ENCODE measurements at places on chromosomes 11 and 22. TPM values are rescaled to one million over a fixed set of nuclear protein-coding genes. Genes with fewer than 3 reads are reported as not detected.
A peak's percentile ranks its signal among the peaks of the same experiment; 100 is the strongest.

DNA sequence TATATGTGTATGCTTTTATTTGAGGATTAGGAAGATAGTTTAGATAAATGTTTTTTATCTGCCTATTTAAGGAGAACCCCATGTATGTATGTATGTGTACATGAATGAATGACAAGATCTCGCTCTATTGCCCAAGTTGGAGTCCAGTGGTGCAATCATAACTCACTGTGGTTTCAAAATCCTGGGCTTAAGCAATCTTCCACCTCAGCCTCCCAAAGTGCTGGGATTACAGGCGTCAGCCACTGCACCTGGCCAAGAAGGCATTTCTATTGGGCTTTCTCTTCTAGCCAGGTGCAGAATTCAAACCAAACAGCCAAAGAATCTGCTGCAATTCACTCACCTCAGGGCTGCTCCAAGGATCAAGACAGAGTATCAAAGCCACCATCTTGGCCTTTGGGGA lies 25.5 kb upstream of the DGKZ start:
- no peak overlapping the region for H3K4me3 ChIP-seq
- no peaks in the 10 kb centered on the region for H3K27me3 ChIP-seq
- H3K36me3 ChIP-seq, result no peaks in the 10 kb centered on the region
- H3K27ac ChIP-seq, result no peak overlapping the region
- peaks cover 16% of the 10 kb centered on the region for H3K4me1 ChIP-seq

DNA sequence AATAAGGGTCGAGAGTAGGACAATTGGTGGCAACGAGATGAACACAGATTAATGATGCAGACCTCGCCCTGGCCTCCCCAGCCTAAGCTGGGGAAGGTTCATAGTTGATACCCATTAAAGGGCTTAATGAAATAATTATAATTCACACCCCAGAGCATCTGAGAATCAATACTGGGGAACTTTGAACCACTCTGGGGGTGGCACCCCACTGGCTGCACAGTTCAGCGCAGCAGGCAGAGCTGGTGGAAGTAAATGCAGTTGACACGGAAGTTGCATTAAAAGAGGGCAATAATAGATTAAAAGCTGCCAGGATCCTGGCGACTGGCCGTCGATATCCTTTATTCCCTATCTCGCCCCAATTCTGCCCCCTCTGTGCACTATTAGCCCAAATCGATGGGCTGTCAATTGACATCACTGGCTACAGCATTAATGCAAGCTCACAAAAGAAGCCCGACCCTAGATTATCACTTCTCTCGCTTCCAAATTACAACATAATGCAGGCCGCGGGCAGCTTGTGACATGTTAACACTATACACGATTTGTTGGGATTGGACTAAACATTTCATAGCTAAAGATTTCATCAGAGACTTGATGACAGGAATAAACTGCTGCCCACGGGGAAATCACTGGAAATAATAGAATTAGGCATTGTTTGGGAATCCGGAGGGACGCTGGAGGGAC lies 14.5 kb downstream of the HSPA8 start:
- DNase-seq, result no peak
- no peaks in the 10 kb centered on the region for H3K27me3 ChIP-seq
- H3K36me3 ChIP-seq, result peaks cover 2% of the 10 kb centered on the region
- no peaks in the 10 kb centered on the region for H3K4me1 ChIP-seq

The LSP1 gene
- total RNA-seq, result 179 TPM

- no peaks in the 10 kb centered on the region for H3K36me3 ChIP-seq
- no peak overlapping the region for H3K27ac ChIP-seq
- H3K4me3 ChIP-seq, result no peak overlapping the region
- no peaks in the 10 kb centered on the region for H3K27me3 ChIP-seq
Observed at GRCh38 chr11:35917676-35918075, 26.2 kb upstream of the LDLRAD3 start.

DNA sequence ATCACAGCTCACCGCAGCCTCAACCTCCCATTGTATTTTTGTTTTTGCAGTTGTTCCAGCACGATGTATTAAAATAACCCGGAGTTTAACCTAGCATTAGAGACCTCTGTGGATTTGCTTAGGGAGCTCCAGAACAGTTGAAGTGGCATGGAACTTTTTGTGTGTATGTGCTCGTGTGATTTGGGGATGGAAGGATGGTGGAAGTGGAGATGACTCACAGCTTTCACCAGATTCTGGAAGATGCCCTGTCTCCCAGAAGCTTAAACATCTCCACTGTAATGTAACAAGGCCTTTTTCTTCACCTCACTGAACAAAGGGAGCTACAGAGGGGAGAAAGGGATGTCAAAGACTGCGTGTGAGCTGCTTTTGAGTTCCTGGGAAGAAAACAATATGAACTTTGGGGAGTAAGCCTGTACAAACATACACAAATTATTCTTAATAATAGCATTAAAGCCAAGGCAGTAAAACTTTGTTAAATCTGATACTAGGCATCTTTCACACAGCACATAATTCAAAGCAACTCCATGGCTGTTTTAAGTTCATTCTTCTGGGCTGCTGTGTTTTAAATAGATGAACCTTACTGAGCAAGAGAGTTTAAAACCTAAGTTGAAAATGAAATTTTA lies 226.4 kb downstream of the ADAMTS15 start:
- H3K36me3 ChIP-seq, result no peaks in the 10 kb centered on the region
- H3K4me3 ChIP-seq, result no peak overlapping the region

GRCh38 chr11:109747839-109748238 lies 325.8 kb downstream of the C11orf87 start:
- no peaks in the 10 kb centered on the region for H3K36me3 ChIP-seq
- H3K27ac ChIP-seq, result no peak overlapping the region
- H3K27me3 ChIP-seq, result no peaks in the 10 kb centered on the region
- no peak overlapping the region for H3K4me3 ChIP-seq
- DNase-seq, result no peak
- H3K4me1 ChIP-seq, result no peaks in the 10 kb centered on the region

The RIMBP3B gene
- 0.85 TPM for total RNA-seq

GRCh38 chr11:71489311-71490043 lies 36.5 kb downstream of the NADSYN1 start:
- peaks cover 3% of the 10 kb centered on the region for H3K4me1 ChIP-seq
- no peaks in the 10 kb centered on the region for H3K27me3 ChIP-seq
- DNase-seq, result no peak
- no peak overlapping the region for H3K4me3 ChIP-seq

DNA sequence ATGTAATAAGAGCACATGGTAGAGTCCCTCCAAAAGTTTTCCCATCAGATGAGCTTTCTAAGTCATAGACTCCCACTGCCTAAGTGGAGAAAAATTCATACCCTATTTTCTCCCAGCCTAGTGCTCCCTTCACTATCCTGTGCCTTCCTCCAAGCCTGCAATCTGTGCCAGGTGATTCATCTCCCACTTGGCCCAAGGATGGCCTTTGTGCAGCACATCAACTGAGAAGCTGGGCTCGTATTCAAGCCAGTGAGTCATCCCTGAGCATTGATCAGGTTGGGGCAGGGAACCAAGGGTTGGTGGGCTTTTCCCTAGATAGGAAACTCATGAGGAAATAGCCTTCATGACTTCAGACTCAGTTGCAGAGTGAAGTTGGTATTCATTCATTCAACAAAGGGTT lies 64.6 kb downstream of the PANX1 start:
- H3K4me1 ChIP-seq, result no peaks in the 10 kb centered on the region
- H3K36me3 ChIP-seq, result no peaks in the 10 kb centered on the region
- no peak overlapping the region for H3K27ac ChIP-seq
- no peaks in the 10 kb centered on the region for H3K27me3 ChIP-seq
- H3K4me3 ChIP-seq, result no peak overlapping the region
- no peak for DNase-seq

DNA sequence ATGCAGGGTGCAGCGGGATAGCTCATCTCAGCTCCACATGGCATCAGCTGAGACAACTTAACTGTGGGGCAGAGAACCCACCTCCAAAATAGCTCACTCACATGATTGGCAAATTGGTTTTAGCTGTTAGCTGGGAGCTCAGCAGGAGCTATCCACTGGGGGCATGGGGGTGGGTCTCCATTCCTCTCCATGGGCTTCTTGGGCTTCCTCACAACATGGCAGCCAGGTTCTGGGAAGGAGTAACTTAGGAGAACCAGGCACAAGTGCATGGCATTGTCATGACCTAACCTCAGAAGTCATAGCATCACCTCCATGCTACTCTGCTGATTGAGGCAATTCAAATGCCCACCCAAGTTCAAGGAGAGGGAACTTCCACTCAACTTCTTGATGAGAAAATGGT lies 85.5 kb downstream of the MN1 start:
- no peak overlapping the region for H3K4me3 ChIP-seq
- no peak for DNase-seq
- no peaks in the 10 kb centered on the region for H3K27me3 ChIP-seq
- H3K27ac ChIP-seq, result no peak overlapping the region
- H3K4me1 ChIP-seq, result peaks cover 9% of the 10 kb centered on the region
- no peaks in the 10 kb centered on the region for H3K36me3 ChIP-seq

- no peak overlapping the region for H3K4me3 ChIP-seq
- H3K27ac ChIP-seq, result no peak overlapping the region
- H3K36me3 ChIP-seq, result no peaks in the 10 kb centered on the region
- H3K4me1 ChIP-seq, result no peaks in the 10 kb centered on the region
- no peak for DNase-seq
Observed at GRCh38 chr11:68106165-68106940, 14.8 kb downstream of the CHKA start.

The TRPM5 gene
- total RNA-seq, result 0.09 TPM

DNA sequence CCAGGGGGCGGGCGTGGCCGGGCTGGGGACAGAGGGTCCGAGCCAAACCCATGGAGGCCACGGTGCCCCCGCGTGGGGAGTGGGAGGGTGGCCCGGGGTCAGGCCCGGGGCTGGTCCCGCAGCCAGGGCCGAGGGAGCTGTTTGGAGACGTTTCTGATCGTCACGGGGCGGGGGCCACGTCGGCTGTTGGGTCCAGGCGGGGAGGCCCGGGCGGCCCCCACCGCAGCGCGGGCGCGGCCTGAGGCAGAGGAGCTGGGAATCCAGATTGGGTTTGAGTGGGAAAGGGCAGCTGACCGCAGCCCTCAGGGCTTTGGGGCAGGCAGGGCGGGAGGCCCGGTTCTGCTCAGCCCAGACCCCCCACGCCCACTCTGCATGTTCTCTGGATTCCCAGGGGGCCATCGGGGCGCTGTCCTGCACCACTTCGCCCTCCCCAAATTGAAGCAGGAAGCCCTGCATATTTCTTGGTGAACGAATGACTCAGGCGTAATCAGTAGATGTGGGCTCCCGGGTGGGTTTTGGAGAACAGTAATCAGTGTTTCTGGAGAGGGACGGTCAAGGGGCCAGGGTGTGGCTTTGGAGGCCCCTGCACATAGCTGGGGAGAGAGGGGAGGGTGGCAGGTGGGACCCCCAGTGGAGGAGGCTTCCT lies 583 bp downstream of the MRPL23 start:
- H3K4me3 ChIP-seq, result no peak overlapping the region
- no peaks in the 10 kb centered on the region for H3K36me3 ChIP-seq
- no peak overlapping the region for H3K27ac ChIP-seq
- H3K27me3 ChIP-seq, result no peaks in the 10 kb centered on the region

GRCh38 chr22:31086703-31087330 lies 5.7 kb downstream of the SMTN start:
- no peak overlapping the region for H3K27ac ChIP-seq
- H3K4me3 ChIP-seq, result no peak overlapping the region
- no peak for DNase-seq
- peaks cover 33% of the 10 kb centered on the region for H3K36me3 ChIP-seq
- H3K27me3 ChIP-seq, result no peaks in the 10 kb centered on the region

- peaks cover 14% of the 10 kb centered on the region for H3K4me1 ChIP-seq
- DNase-seq, result peak; percentile 31
- H3K27me3 ChIP-seq, result no peaks in the 10 kb centered on the region
- H3K36me3 ChIP-seq, result peaks cover 41% of the 10 kb centered on the region
- peak overlapping the region; percentile 97 for H3K27ac ChIP-seq
- peak overlapping the region; percentile 98 for H3K4me3 ChIP-seq
Observed at GRCh38 chr11:75400146-75400865, 988 bp downstream of the RPS3 start.
